ENCODE measurements at places on chromosomes 5 and 9. TPM values are rescaled to one million over a fixed set of nuclear protein-coding genes. Genes with fewer than 3 reads are reported as not detected.

HK3 gene
- 4.0 TPM for total RNA-seq

MOB3B gene
- total RNA-seq, result 19.3 TPM

PCDHGB6 gene
- 11.6 TPM for total RNA-seq

SVEP1 gene
- total RNA-seq, result 13.1 TPM

GABRA1 gene
- not detected for total RNA-seq

DMGDH gene
- 1.6 TPM for total RNA-seq

SPINK5 gene
- total RNA-seq, result 5.2 TPM

FAXDC2 gene
- total RNA-seq, result 91.0 TPM

DNA sequence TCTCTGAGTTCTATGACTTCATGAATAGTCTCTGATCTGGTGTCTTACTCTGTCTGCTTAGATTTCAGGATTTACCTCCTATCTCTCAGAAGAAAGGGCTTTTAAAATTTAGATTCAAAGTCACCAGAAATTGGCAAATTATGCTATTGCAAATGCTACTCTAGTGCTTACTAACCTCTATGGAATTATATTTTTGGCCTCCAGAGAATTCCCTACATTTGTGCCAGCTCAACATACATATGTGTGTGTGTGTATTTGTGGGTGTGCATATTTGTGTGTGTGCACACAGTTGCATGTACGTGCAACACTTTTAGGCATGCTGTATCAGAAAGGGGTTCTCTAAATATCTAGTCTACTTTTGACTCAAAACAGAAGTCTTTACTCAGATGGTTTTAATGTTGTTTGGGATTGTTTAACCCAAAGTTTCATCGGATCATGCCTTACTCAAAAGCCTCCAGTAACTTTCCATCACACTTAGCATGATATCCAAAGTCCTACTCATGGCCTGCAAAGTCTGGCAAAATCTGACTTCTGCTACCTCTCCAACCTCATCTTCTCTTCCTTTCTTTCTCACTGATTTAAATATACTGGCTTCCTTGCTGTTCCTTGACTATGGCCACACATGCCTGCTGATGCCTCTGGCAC is 147.6 kb upstream of the NR3C1 start:
- no peak for DNase-seq

DNA sequence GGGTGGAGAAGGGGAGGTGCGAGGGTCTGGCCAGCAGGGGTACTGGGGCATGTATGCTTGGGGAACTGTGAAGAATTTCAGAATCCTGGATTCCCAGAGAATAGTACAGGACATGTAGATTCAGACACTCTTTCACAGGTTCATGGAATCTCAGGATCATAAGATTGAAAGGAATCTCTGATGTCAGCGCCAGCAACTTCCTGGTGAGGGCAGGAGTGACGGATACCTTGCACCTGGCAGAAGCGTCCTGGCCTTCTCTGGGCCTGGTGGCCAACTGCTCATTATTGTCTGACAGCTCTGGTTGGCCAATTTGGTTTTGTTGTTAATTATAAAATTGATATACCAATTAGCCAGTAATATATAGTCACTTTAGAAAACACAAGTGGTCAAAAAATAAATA is 6.9 kb downstream of the GM2A start:
- no peak for DNase-seq

DNA sequence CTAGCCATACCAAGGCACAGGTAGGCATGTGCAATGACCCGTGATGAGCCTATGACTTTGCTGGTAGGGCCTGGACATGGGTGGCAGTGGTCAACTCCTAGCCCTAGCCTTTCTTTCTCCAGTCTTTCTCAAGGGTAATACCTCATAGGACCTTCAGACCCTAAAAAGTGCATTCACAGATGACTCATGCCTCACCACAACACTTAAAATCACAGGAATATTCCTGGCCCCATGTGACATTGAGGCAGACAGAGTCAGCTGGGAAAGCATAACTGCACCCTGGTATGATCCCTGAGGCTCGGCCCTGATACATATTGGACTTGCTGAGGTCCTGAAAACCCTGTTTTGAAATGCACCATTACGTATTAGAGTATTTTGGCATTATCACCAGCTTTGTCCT is 449.5 kb downstream of the HINT1 start:
- DNase-seq, result no peak

DNA sequence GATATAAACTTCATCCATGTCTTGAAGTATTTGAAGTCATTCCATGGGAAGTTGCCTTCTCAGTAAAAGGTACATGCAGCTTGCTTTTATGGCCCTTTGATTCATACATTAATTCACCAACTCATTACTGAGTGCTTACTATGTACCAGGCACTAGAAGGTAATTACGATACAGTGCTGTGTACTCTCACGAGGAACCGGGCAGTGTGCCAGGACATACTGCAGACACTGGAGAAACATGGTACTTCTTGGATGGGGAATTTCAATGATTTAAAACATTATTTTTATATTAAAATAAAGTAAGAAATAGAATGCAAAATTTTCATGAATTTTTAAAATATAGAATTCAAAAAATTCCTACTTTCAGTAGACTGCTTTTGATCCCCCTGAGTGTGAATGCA is 71.4 kb upstream of the WDR41 start:
- no peak for DNase-seq

DNA sequence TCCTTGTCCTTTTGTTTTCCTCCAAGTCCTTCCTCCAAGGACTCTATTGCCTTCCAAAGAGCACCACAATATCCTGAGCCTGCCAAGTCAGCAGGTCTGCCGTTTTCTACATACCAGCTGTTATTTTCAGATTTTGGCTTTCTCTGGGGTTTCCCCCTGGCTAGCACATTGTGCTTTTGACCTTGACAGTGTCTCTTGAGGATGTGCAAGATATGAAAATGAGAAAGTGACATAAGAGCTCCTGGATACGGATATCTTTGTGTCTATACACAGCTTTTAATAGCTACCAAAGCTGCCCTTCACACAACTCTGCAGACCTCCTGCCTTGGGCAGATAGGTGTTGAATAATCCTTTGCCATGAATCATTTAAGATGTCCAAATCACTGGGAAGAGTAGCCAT is 67.0 kb downstream of the HAPLN1 start:
- no peak for DNase-seq

DNA sequence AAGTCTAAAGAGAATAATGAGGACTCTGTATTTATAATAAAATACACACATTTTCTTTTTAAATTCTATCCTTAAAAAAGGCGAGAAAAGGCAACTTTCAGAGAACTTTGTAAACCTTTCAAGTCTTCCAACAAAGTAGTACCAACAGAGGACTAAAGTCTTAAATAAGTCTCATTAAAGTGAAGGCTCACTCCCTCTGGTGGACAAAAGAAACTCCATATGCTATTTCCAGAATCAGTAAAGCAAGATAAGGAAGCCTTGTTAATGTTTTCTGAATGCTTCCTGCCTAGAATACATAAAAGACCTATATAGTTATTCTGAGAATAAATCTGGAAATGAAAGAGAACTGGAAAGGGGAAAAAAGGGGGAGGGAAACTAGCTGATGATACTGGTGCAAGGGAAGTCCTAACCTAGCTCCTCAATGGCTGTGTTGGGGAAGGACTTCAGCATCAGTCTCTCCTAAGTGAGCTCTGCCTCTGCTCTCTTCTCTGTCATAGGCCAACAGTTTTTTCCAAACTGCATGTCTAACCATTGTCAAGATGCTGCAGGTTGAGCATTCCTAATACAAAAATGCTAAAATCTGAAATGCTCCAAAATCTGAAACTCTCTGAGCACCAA is 7.2 kb downstream of the HMGCS1 start:
- no peak for DNase-seq

GRCh38 chr5:129246088-129246487 is 151.5 kb downstream of the ISOC1 start:
- no peak for DNase-seq

- DNase-seq, result no peak
These were observed 27.3 kb upstream of the MUSK start for GRCh38 chr9:110641293-110641692.

DNA sequence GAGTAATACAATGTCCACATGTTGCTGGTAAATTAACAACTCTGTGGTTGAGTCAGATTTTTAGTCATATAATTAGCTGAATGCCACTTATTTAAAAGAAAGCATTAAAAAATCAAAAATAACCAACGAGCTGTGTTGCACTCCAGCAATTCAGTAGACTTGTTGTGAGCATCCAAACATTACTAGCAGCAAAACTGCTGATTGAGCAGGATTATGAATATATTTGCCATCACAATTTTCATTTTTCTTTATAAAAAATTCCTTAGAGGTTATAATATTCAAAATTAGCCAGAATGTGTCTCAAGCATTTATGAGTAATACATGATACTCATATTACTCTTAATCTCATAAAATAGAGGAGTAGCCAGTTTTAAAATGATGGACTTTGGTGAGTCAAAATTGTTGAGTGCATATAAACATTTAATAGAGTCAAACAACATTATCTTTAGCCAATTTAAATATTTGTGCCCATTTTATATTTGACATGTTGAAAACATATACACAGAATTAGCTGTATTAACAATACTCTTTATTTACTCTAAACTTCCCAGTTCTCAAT is 44.0 kb downstream of the ST8SIA4 start:
- DNase-seq, result no peak

GRCh38 chr9:21919377-21920362 is 74.5 kb downstream of the CDKN2A start:
- DNase-seq, result peak; percentile 23

DNA sequence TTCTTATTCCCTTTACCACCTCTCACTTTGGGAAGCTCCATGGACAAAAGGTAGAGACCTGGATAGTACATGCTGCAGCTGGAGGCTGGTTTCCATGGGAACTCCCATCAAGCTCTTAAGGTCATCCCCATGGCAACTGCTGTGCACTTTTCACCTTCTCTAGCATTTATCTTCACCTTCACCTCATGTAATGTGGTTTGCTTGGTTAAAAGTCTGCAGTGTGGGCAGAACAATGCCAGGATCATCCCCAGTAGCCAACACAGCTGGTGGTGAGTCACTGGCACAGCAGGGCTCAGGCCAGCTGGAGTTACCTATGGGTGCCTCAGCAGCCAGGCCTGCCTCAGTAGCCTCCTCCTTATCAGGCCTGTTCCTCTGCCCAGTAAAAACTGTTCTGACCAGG is 210.5 kb downstream of the GRIA1 start:
- no peak for DNase-seq

- no peak for DNase-seq
These were observed 42.7 kb downstream of the NDUFS4 start for GRCh38 chr5:53603009-53603687.

GRCh38 chr5:16975950-16976624 is 40.0 kb upstream of the MYO10 start:
- no peak for DNase-seq

GRCh38 chr9:122338994-122339393 is 31.8 kb upstream of the PTGS1 start:
- no peak for DNase-seq

DNA sequence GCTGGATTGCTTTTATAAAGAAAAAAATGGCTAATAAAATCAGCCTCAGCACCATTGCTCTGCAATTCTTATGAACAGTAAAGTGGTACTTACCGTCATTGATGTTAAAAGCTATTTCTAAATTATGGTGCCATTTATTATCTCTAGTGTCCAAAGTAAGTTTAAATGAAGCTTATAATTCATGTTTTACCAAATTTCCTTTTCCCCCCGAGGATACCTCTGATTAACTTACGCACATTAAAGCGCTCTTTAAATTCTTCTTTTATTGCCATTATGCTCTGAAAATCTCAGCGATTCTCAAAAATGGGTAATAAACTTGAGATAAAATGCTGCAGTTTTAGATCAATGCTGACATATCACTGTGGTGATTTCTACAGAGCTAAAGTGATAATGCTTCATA is 13.5 kb downstream of the TLX3 start:
- no peak for DNase-seq

DNA sequence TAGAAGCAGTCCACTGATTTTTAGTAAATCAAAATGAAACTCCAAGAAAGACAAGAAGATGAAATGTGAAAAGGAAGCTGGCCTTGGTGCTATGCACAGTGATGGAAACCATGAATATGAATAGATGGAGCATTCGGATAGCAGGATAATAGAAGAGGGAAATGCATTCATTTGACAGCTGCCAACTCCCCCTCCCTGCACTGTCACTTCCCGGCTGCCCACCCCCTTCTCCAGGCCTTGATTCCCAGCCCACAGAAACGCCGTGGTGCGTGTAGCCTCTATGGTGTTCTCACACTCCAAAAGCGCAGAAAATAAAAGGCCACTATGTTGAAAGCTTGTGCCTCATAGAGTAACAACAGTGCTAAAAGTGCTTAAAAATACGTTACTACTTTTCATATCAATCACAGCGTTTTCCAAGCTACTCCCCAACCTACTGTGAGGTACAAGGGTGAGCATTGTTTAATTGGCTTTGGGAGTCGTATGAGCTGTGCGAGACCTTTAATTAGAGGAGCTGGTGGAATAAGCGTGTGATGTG is 26.1 kb upstream of the IFNK start:
- DNase-seq, result no peak

DNA sequence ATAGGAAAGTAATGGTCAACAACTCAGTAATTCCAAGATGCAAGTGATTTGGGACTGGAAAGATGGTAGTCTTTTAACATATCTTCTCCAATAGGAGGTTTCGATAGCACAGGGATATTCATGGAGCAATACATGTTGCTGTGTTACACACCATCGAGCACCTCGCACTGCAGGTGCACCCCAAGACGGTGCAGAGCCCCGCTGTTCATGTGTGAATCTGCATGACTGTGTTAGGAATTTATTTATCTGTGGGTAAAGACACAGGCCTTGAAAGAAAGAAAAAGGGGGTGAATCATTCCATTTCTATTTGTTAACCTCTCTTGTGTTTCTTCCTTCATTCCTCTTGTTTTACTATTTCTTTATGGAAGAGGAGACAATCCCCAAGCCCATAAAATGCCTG is 217.1 kb downstream of the EBF1 start:
- DNase-seq, result no peak

- no peak for DNase-seq
These were observed 60.5 kb upstream of the PUM3 start for GRCh38 chr9:2904242-2904930.

GRCh38 chr5:84709075-84709474 is 324.4 kb upstream of the EDIL3 start:
- DNase-seq, result no peak

DNA sequence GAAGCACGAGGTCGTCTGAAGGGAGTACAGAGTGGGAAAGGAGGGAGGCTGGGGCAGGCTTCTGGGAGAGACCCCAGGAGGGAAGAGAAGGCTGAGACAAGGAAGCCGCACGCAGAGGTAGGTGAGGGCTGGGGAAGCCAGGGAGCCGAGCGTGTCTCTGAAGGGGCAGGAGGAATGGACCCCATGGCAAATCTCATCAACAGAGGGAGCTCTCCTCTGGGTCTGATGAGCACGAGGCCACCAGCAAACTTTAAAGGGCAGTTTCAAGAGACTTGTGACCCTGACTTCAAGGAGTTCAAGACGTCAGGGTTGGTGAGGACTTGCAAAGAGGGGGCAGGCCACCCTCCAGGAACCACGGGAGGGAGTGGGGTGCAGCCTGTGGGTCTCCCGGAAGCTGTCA is 326.2 kb upstream of the IRX2 start:
- DNase-seq, result no peak

GRCh38 chr9:37501957-37502596 is 16.3 kb downstream of the POLR1E start:
- no peak for DNase-seq

DNA sequence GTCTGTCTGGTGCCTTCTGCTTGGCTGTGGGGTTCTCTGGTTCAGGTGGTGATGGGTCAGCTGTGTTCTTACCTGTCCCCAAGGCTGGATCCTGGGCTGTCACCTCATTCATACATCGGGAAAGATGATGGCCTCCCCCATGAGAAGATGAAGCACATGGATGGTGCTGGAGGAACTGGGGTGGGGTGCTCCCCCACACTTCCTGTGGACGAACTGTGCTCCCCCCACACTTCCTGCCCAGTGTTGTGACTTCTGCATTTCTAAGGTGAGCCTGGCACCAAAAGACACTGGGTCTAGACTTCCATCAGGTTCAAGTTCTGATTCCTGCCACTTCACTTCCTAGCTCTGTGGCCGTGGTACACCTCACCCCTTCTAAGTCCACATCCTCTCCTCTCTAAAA is 4.3 kb upstream of the SURF6 start:
- DNase-seq, result no peak

All from mucosa of gallbladder (tissue), 1 donor.